ENCODE measurements at places on chromosomes 16 and 17.

DNA sequence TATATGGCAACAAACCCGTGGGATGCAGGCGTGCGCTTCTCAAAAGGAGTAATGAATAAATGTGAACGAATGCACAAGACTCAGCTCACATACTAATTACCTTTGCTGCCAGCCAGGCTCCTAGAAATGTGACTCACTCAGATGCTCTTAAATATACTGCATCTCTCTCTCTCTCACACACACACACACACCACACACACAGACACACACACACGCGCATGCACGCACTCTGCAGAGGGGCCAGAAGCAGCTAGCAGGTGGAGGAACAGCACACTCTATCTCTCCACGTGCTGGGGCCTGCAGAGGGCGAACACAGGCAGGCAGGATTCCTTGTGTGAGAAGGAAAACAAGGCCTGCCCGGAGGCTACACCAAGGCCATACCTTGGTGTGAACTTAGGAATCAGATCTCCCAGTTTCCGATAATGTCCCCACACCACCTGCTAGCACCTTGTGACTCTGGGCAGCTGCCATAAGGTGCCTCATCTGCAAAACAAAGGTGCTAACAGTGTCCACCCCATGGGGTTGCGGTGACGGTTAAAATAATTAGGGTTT, 5.3 kb downstream of the GPRC5B start:
- no peak for DNase-seq

DNA sequence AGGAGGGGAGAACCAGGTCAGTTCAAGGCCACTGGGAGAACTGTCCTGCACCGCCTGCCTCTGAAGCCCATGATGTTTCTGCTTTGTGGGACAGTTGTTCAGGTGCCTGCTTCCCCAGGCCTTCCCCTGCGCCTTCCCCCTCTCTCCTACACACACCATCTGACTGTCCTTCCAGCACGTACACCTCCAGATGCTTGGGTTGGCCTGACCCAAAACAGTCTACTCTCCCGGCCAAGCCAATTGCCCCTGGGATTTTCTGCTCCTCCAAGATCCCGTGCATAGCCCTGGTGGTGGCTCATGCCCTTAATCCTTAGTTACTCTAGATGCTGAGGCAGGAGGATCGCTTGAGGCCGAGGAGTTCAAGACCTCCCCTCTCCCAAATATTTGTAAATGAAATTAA, 684 bp upstream of the RSAD1 start:
- DNase-seq = no peak

- no peak for DNase-seq
Measured at GRCh38 chr17:8417806-8418205, 17.9 kb upstream of the NDEL1 start.

DNA sequence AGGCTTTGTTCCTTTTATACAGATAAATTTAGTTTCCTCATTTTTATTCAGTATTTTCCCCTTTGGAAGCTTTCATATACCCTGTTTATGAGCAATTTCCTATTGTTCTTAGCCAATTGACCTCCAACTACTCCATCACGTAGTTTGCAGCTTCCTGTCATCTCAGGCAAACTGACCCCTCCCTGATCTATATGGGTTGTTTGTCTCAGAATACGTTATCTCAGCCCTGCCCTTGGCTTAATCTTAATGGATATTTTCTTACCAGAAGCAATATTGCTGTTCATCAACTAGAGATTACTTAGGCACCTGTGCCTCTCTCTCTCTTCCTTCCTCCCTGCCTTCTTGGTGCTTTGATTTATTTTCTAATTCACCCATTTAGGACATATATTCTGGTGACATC, 81.2 kb downstream of the ZNF18 start:
- DNase-seq = no peak

- DNase-seq = no peak
Measured at GRCh38 chr16:15571557-15571956, 71.4 kb downstream of the MARF1 start.

DNA sequence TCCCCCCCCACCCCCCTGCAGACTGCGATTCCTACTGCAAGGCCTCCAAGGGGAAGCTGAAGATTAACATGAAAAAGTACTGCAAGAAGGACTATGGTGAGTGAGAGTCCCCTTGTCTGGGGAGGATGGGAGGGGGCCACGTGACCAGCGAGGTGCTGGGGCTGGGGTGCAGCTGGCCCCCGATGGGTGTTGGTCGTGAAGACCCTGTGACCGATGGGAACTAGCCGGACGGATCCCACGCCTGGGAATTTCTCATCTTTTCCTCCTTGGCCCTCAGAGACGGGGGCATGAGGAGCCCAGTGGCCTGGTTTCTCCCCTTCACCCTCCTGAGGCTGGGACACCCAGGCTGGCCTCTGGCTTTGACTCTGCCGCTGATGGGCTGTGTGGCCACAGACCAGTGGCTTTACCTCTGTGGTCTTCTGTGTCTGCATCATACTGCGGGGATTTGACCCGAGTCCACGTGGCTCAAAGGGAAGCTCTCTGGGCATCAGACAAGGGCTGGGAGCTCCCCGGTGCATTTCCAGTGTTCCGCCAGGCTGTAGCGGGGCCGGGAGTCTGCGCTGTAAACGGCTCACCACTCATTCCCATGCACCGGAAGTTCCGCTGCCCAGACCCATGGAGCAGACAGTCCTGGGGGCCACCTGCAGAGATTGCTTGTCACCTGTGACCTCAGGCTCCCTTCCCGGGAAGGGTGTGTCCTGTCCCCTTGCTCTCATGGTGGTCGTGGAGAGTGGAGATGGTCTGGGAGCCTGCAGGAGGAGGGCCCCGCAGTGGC, 200.0 kb downstream of the NTN1 start:
- no peak for DNase-seq

DNA sequence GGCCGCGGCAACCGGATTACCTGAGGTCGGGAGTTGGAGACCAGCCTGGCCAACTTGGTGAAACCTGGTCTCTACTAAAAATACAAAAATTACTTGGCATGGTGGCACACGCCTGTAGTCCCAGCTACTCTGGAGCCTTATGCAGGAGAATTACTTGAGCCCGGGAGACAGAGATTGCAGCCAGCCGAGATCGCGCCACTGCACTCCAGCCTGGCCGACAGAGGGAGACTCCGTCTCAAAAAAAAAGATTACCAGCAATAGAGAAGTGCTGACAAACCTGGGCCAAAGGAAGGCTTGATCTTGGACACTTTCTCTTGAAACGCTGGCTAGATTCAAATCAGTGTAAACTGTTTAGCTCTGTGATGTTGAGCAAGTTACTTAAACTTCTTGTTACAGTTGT, 4.3 kb downstream of the MT1H start:
- DNase-seq = no peak

- no peak for DNase-seq
Measured at GRCh38 chr16:54341892-54342776, 55.5 kb upstream of the IRX3 start.

GRCh38 chr17:7729816-7730215, 12.3 kb downstream of the DNAH2 start:
- no peak for DNase-seq

- no peak for DNase-seq
Measured at GRCh38 chr16:53022374-53022773, 30.3 kb downstream of the CHD9NB start.

GRCh38 chr16:72894293-72895151, 153.4 kb downstream of the ZFHX3 start:
- DNase-seq = no peak

- no peak for DNase-seq
Measured at GRCh38 chr16:58678716-58679115, 5.9 kb downstream of the SLC38A7 start.

DNA sequence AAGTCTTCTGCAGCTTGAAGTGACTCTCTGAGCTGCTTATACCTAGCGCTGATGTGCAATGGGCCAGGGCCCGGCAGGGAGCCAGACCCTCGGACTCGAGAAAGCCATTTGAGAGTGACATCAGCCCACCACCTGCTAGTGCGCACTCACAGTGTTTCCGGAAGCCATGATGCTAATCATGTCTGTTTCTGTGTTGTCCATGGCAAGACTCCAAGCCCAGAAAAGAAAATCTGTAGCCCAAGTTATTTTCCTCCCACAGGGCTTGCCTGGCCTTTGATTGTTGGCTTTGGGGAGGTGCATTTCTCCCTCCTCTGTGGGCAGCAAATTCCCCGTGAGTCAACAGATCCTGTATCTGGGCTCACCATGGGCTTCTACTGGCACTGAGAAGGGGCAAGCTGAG, 1.8 kb upstream of the CDRT4 start:
- DNase-seq = no peak

DNA sequence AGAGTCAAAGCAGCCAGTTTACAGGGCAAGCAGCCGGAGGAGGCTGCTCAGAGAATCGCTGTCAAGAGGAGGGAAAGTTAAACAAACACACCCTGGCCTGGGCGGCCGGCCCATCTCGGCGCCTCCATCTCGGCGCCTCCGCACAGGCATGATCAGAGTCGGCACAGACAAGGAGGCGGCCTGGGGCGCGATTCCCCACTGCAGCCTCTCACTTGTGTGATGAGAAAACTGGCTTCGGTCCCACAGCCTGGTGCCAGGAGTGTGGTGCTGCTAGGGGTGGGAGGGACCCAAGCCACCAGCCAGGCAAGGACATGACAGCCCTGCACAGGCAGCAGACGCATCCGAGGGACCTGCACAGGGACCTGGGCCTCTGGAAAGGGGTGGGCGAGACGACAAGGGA, 17.7 kb downstream of the SLC38A10 start:
- no peak for DNase-seq

GRCh38 chr16:17101646-17102045, 369.1 kb downstream of the XYLT1 start:
- no peak for DNase-seq

DNA sequence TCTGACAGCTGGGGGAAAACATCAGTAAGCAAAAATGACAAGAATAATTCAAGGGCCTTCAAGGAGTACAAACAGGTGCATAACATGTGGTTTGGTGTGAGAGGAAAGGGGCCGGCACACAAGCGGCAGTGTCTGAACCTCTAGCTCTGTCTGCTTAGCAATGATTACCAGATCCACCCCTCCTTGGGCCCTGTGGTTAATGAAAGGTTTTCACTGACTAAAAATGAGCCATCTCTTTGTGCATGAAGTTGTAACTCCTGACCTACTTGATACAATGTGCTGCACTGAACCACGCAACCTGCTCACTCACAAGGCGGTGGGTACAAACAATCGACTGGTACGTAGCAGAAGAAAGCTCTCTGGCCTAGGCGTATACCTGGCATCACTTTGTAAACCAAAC, 15.1 kb downstream of the FAM117A start:
- no peak for DNase-seq

DNA sequence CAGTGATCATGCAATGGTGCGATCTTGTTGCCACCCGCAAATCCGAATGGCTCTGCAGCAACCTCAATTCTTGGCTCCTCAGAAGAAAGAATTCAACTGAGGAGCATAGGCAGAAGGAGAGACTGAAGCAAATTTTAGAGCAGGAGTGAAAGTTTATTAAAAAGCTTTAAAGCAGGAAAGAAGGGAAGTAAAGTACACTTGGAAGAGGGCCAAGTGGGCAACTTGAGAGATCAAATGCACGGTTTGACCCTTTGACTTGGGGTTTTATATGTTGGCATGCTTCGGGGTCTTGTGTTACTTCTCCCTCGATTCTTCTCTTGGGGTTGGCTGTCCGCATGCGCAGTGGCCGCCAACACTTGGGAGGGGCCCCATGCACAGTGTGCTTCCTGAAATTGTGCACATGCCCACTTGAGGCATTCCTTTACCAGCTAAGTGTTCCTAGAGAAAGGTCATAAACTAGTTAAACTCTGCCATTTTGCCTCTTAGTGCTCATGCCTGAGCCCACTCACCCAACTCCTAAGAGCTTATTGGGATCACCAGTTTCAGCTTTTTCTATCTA, 36.7 kb downstream of the ZNRF1 start:
- DNase-seq = no peak

DNA sequence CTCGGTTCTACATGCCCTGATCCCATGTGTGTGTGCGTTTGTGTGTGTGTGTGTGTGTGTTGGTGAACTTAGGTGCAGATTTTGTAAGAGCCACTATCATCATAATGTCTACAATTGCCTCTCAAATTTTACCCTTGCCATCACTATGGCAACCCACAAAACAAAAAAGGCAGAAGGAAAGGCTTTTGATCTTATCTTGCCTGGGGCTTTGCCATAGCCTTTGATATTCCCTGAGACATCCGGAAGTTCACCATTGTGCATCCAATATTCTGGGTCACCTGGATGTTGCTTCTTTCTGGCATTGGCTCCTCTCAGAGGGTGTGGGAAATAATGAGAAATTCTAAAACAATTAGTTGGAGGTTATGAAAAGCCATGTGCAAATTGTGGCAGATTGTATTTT, 114.7 kb downstream of the HAPSTR1 start:
- DNase-seq = no peak

- no peak for DNase-seq
Measured at GRCh38 chr16:24524855-24525677, 14.3 kb upstream of the RBBP6 start.

GRCh38 chr17:40597556-40598300, 32.5 kb upstream of the CCR7 start:
- no peak for DNase-seq

GRCh38 chr16:785563-786535, 2.3 kb downstream of the RPUSD1 start:
- no peak for DNase-seq

- DNase-seq = no peak
Measured at GRCh38 chr16:72394526-72394925, 222.6 kb upstream of the PMFBP1 start.

- no peak for DNase-seq
Measured at GRCh38 chr17:9028202-9028987, 7.1 kb downstream of the NTN1 start.

DNA sequence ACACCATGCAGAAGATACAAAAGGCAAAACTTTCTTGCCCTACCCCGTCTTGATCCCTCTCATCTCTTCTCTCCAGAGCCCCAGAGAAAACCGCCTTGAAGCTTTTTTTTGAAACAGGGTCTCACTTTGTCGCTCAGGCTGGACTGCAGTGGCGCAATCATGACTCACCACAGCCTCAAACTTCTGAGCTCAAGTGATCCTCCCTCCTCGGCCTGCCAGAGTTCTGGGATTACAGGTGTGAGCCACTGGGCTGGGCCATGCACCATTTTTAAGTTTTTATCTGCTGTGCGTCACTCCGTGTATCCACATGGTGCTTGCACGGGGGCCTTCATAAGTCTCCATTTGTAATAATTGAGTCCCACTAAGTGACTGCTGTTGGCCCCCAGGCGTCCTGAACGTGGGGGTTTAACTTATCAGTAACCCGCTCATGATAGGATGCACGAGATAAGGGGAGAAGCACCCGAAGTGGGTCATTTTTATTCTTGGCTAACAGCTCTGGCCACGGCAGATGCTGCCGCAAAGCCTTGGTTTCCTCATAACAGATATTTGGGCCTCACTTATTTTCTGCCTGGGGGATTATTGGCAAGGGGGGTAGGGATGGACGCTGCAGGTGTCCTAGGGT, 8.6 kb downstream of the DNAH17 start:
- no peak for DNase-seq

- DNase-seq = no peak
Measured at GRCh38 chr16:56357241-56357764, 68.0 kb downstream of the AMFR start.

GRCh38 chr16:85607321-85607765, 5.8 kb upstream of the GSE1 start:
- DNase-seq = no peak

GRCh38 chr17:3657874-3658783, 10.2 kb downstream of the TAX1BP3 start:
- DNase-seq = no peak

- DNase-seq = no peak
Measured at GRCh38 chr16:85550953-85551924, 61.9 kb upstream of the GSE1 start.

- DNase-seq = no peak
Measured at GRCh38 chr17:43979671-43980070, 24.8 kb upstream of the NAGS start.

All from esophagus squamous epithelium (tissue), 5 donors.